Activated T-cell treated with anti-CD3 and anti-CD28 coated beads for 24 hours (primary cell): ENCODE measurements at places on chromosomes 12 and 14.

DNA sequence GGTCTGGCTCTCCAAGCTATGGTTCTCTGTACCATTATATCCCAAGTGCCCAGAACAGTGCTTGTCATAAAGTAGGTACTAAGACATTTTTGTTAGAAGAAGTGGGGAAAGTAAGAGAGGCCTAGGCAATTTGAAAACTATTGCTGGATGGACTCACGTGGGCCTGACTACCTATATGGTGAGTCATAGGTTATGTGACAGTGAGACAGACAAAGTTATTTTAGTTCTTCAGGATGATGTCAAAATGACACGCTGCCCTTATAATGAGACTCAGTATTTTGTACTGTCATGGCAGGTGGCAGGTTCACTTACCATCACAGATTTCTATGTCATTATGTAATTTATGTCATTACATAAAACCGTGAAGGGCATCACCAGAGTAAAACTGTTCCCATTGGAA lies 53.1 kb downstream of the PARP11 start:
- no peak for DNase-seq

GRCh38 chr12:51217133-51217967 lies 512 bp downstream of the POU6F1 start:
- DNase-seq = peak; percentile 14

DNA sequence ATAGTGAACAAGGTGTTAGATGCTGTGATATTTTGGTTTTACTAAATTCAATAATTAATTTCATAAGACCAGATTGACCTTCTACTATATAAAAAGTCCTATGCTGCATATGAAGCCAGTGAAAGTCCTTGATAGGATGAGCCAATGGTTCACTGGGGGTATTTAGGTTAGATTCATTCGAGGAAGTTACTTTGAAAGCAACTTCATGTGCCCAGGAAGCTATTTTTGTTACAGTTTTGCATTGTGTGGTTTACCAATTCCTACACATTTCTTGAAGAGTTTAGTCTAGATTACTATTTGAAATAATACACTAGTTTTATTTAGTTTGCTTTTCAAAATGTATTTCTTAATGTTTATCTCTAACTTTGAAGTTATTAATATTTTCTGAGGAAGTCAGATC lies 58.5 kb upstream of the RMST start:
- no peak for DNase-seq

DNA sequence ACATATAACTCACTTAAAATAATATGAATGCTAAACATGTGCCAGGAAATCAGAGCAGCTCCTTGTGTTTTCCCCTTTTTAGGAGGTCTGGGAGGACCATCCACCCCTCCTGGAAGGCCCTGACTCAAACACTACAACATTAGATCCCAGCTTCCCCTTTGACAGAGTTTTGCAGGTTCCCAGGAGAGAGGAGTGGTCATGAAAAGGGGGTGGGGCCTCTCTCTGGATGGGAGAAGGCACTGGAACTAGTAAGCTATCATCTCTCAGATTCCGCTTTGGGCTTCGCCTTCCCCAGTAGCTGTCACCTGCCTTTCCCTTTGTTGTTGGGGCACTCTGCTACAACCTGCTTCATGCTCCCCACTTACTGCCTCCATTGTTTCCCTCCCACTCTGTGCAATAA lies 149.2 kb downstream of the ZFP36L1 start:
- no peak for DNase-seq

DNA sequence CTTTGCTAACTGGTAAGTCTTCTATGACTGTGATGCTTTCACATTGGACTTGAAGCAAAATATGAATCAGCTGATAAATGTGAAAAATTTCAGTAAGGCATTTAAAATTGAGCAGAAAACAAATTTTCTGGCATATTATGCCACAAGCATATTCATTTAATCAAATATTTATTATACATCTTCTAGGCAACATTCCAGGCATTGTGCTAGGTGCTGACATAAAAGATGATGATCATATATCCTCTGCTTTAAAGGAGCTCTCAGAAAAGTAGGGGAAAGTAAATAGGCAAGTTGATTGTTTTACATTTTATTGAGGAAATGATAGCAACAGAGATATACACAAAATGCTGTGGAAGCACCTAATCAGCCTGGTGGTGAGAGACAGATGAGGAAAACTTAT lies 248.9 kb downstream of the SLC16A7 start:
- DNase-seq = no peak

- no peak for DNase-seq
Observed at GRCh38 chr14:100617410-100618317, 30.4 kb upstream of the BEGAIN start.

GRCh38 chr12:19139615-19140194 lies 10.2 kb downstream of the PLEKHA5 start:
- DNase-seq = no peak

DNA sequence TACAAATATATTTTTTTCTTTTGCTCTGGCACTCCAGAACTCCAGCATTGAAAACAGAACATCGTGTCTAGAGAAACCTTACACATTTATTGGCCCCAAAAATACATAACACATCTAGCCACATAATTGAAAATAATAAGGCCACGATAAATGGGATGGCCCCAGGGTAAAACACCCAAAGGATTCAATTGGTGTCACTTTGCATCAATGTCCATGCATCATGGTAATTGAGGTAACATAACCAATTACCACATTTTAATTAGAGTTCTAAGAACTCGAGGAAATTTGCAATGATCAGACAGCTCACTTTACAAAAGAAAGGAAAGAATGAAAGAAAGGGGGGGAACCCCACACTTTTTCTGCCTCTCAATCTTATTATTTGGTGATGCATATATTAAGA lies 151.8 kb upstream of the NPAS3 start:
- no peak for DNase-seq

- no peak for DNase-seq
Observed at GRCh38 chr12:56787498-56787897, 24.4 kb downstream of the HSD17B6 start.

GRCh38 chr14:69481815-69482568 lies 2.5 kb upstream of the PLEKHD1 start:
- no peak for DNase-seq

- DNase-seq = no peak
Observed at GRCh38 chr14:91100102-91100501, 13.8 kb upstream of the DGLUCY start.

GRCh38 chr14:77037938-77038568 lies 9.5 kb upstream of the IRF2BPL start:
- DNase-seq = no peak

- no peak for DNase-seq
Observed at GRCh38 chr14:21192875-21193535, 37.1 kb upstream of the OR5AU1 start.

GRCh38 chr12:42039577-42039976 lies 105.1 kb downstream of the GXYLT1 start:
- DNase-seq = no peak

GRCh38 chr12:14802247-14802646 lies 1.0 kb downstream of the WBP11 start:
- no peak for DNase-seq

- DNase-seq = no peak
Observed at GRCh38 chr12:67650388-67651131, 2.0 kb downstream of the DYRK2 start.

DNA sequence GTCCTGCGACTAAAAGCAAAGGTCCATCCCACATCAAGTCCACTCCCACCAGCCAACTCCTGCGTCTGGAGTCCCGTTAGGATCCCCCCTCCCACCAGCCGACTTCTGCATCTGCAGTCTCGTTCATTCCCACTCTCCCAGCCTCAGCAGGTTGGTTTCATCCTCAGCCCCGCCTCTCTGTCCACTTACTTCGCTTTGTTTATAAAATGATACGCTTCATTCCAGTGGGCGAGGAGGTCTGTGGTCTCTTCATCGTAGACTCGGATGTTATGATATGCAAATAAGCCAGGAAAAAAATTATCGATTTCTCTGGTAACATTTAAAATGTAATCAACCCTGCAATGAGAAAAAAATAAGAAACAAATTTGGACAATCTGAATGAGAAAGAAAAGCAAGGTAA lies 56.8 kb downstream of the SSH1 start:
- no peak for DNase-seq

DNA sequence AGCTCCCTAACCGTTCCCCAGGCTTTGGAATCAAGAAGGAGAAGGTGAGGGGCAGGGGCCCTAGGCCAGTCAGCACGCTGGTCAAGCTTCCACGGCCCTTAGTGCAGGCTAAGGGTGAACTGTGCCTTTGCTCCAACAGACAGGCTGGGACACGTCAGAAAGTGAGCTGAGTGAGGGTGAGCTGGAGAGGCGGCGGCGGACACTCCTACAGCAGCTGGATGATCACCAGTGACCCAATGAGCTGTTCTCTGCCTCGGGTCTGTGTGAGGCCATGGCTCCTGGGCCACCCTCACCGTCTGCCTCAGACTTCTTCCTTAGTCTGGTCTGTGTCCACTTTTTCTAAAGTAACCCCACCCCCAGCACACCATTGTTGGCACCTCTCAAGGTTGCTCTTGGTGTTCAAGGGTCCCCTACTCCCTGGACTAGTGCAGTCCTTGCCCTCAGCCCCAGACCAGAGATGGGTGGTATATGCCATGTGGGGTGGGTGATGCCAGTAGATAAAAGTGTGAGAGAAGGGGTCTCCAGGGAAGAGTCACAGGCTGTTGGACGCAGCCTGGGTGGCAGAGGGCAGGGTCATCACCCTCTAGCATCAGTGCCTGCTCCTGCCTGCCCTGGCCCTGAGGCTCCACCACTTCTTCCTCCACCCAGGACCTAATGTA lies 20.7 kb downstream of the PRPF40B start:
- no peak for DNase-seq

GRCh38 chr14:94120667-94121340 lies 8.6 kb downstream of the IFI27L2 start:
- no peak for DNase-seq

DNA sequence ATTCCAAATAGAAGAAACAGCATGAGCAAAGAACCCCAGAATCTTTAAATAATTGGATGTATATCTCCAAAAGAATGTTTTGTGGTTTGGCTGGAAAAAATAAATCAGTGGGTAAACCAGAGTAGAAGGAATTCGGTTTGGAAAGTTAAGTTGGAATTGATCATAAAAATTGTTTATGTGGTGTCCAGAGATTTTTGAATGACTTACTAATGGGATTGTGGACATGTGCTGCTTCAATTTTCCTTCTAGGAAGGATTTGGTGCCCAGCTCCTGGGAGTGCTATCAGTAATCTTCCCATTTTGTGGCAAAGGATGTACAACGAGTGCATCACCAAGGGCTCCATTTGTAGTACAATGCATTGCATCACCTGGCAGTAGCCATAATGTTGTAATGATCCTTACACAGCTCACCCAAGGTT lies 224.8 kb downstream of the SLC16A7 start:
- no peak for DNase-seq

DNA sequence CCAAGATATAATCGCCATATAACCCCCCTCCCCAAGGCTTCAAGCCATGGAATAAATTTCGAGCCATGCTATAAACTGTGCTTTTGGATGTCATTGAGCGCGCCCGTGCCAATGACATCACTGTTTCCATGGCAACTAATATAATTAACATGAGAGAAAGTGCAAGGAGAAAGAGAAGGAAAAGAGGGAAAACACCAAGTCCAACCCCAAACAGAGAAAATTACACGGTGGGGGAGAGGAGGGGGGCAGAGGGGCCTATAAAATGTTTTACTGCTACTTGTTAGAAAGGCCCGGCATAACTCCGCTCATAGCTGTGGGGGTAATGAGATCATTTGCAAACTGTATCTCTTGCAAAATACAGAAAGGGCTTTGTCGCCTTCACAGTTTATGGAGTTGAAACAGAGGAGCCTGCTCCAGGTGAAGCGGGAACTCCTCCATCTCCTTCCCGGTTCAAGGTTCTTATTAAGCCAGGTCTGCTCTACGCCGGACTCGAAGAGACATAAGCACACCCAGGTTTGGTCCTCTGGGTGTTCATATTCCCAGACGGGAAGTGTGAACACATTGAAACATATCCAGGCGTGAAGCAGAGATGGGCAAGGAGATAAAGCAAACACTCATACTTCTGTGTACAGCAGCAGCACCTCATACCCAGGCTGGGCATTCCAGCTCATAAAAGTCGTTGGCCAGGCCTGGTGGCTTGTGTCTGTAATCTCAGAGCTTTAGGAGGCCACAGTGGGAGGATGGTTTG lies 99.1 kb upstream of the MAP1LC3B2 start:
- DNase-seq = no peak

DNA sequence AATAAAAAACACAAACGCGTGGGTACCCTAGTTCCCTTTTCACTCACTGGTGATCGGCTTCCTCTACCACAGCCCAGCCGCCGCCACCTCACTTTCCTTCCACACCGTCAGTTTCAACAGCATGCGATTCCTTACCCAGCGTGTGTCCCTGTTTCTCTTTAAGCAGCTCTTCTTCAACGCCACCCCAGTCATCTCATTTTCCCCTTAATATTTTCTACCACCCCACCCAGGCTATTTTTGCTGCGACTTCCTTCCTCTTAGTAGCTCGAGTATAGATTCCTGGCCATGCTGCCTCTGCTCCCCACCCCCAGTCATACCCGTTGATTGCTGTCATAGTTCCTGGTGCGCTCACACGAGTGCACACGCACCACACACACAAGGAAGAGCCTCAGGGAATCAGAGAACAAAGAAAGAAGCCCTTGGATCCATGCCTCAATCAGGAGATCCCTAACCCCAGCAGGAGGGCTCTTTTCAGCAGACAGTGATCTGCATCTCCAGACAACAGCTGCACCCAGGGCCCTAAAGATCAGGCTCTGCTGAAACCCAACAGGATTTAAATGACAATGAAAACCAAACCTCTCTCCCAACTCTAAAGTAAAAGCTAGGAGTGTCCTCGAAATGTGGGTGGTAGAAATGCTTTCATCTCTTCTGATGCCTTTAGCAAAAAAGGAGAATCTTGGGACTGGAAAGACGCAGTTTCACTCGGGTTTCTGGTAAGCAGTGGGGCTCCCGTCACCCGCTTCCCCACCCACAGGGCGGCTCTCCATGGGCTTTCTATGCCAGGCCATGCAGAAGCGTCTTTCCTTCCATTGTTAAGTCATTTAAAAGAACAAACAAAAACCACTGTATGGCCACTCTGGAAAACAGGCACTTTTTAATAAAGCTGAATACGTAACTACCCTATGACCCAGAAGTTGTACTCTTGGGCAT lies 23.8 kb downstream of the VPS37B start:
- DNase-seq = peak; percentile 48

- no peak for DNase-seq
Observed at GRCh38 chr14:50082308-50082742, 34.0 kb downstream of the VCPKMT start.

DNA sequence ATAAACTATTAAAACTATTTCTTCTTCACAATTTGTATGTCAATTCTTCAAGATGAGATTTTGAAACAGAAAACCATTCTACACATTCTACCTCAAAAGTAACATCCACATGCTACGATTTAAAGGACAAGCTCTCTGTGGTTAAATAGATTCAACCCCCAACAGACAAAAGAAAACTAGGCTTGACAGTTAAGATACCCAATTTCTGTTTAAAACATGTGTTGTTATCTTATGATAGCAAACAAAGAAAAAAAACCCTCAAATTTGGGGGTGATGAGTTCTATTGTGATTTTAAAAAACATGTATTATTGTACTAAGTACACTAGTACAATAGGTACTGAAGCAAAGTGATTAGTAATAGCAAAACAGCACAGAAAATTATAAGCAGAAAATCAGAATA lies 33.8 kb downstream of the ATF7 start:
- DNase-seq = no peak
